Bone marrow (tissue), 2 donors: ENCODE measurements at places on chromosomes 11 and 22.

DNA sequence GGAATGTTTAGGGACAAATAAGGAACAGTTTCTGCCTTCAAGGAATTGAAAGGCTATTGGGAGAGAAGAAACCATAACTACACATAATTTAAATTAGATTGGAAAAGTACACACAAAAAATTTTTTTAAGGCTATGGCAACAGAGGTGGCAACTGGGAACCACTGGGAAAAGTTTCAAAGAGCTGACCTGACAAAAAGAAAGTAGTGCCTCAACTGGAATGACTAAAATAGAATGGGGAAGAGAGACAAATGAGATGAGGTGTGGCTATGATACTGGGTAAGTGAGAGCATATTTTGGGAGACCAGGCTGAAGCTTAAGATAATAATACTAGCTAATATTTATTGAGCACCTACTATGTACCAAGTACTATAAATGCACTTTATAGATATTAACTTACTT lies 2.9 kb upstream of the AKIP1 start:
- DNase-seq = no peak

GRCh38 chr22:42907404-42908373 lies 50.6 kb upstream of the ARFGAP3 start:
- no peak for DNase-seq

DNA sequence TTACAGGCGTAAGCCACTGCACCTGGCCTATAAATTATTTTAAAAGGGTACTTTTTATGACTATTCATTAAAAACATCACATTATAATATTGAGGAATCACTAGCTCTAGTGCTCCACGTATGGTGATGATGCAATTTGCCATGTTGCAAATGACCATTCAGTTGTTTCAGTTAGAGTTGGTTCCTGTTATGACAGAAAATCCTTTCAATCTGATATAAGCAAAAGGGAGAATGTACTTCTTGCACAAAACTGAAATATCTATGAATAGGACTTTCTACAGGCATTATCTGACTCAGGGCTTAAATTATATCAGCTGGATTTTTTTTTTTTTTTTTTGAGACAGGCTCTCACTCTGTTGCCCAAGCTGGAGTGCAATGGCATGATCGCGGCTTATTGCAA lies 45.6 kb upstream of the RRM1 start:
- no peak for DNase-seq

GRCh38 chr11:43328482-43328881 lies 16.7 kb downstream of the API5 start:
- DNase-seq = no peak

DNA sequence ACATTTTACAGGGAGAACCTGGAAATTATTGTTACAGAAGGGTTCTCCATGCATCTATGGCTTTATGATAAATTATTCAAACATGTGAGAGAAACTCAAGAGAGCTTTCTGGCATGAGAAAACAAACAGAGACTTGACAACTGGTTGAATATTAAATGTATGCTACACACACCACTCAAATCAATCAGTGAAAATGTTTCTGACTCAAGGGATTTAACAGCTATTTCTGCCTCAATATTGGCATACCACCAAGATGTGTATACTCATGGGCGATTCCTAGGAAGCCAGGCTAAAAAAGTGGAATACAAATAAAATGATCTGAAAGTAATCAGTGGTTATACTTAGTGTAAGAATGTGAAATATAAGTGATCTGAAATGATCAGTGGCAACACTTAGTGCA lies 15.8 kb upstream of the OR51T1 start:
- no peak for DNase-seq

DNA sequence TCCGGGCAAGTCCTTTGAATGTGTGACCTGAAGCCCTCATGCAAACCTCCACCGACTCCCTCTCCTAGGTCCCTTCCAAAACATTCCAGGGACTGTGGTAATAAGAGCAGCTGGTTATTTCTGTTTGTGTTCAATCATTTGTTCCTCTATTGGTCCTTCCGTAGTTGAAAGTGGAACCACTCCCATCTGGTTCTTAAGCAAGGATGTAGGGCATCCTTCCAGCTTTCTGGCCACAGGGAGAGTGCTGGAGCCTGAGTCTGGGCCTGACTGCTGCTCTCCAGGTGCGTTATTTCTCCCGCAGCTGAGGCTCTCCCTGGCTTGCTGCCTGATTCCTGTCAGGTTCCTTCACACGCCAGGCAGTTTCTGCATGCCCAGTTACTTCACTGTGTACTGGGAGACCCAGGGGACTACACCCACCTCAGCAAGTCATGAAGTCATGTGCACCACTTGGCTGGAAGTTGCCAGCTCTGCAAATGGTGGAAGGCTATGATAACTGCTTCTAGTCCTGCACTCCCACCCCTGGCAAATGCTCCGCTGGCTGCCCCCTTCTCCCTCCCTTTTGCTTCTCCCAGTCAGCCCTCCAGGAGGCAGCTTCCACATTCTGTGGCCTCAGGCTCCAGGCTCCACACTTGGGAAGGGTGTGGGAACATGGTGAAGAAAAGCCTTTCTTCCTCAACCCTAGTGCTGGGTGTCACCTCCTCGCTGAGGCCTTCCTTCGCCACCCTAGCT lies 4.0 kb upstream of the ALX4 start:
- no peak for DNase-seq

GRCh38 chr22:41660416-41660815 lies 28.3 kb downstream of the SNU13 start:
- no peak for DNase-seq

- DNase-seq = no peak
Measured at GRCh38 chr22:33224841-33225240, 166.7 kb upstream of the SYN3 start.
